Stimulated activated CD4-positive, alpha-beta T cell treated with anti-CD3 and anti-CD28 coated beads, TNF-alpha, amount 100 ng/mL, for 1 hour (primary cell): ENCODE measurements at places on chromosomes 13 and 19.

GRCh38 chr13:73235385-73235784 lies 176.6 kb downstream of the KLF5 start:
- DNase-seq, result no peak

GRCh38 chr19:45307361-45307760 lies 15.3 kb downstream of the CKM start:
- no peak for DNase-seq

- DNase-seq, result no peak
Measured at GRCh38 chr13:112634102-112634501, 46.1 kb upstream of the TUBGCP3 start.

GRCh38 chr19:51786646-51787494 lies 8.1 kb upstream of the FPR3 start:
- no peak for DNase-seq

- no peak for DNase-seq
Measured at GRCh38 chr19:47545061-47545948, 27.6 kb downstream of the ZNF541 start.

DNA sequence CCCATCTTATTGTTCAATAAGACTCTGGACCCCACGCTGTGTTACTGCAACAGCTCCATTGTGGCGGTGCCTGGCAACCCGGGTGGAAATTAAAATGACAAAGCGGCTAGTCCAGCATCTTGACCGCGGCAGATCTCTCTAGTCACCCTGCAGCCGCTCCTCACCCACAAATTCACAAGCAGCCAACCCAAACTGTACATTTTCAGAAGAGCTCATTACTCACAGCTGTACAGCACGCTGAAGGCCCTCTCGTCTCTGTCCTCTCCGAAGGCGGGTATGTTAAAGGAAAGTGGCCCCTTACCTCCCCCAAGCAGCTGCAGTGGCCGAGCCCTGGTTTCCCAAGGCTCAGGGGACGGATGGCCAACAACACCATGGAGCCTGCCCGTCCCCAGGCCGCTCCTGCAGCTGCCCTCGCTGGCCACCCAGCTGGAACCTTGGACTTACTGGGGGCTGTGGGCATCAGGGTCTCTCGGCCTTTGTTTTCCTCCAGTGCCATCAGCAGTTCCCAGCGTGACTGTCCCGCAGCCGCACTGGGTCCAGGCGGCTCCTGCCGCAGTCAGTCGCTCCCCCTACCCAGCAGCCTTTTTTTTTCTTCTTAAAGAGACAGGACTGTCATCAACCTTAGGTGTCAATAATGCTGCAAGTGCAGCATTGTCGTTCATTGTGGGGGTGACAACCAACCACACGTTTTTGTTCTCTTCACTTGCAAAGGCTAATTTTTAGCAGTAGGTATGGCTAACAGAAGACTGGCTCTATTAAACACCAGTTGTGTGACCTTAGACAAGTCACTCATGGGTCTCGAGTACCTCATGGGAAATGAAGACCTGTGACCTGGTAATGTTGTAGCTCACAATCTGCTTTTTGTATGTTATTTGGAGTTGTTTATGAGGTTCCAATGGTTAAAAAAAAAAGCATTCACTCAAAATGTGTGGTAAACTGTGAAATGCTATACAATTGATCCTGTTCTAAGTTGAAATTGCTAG lies at the start of gene SACS:
TSS of gene SACS (minus strand) at position 532 of the 983 bp plus-strand sequence. CDS start 22,463 bp downstream, outside the sequence.
- no peak for DNase-seq

DNA sequence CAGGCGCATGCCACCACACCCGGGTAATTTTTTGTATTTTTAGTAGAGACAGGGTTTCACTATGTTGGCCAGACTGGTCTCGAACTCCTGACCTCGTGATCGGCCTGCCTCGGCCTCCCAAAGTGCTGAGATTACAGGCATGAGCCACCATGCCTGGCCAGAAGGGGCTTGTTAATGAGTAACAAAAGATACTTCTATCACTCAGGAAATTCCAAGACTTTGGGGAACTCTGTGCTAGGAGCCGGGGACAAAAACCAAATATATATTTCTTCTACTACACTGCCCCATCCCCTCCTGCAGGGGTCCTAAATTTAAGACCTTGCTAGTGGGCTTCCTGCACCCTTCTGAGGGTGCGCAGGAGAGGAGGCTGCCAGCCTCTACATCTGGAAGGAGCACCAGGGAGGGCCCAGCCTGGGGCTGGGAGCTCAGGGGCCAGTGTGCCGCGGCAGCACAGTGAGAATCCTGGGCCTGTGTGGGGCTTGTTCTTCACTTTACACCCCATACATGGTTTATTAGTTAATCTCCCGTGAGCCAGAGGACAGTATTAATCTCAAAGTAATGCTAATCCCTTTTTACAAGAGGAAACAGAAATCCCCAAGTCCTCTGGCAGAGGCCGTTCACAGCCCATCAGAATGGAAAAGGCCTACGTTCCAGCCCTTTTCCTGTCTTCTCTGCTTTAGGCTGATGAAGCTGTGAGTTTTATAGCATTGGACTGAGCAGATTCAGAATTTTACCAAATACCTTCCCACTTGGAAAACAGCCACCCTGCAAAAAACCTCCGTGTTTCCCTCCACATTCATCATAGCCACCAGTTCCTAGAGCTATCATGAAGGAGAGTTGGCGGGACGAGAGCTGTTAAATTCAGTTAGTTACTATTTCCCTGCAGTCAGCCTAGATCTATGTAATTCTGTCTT lies 44.4 kb upstream of the NPAS1 start:
- DNase-seq, result no peak

DNA sequence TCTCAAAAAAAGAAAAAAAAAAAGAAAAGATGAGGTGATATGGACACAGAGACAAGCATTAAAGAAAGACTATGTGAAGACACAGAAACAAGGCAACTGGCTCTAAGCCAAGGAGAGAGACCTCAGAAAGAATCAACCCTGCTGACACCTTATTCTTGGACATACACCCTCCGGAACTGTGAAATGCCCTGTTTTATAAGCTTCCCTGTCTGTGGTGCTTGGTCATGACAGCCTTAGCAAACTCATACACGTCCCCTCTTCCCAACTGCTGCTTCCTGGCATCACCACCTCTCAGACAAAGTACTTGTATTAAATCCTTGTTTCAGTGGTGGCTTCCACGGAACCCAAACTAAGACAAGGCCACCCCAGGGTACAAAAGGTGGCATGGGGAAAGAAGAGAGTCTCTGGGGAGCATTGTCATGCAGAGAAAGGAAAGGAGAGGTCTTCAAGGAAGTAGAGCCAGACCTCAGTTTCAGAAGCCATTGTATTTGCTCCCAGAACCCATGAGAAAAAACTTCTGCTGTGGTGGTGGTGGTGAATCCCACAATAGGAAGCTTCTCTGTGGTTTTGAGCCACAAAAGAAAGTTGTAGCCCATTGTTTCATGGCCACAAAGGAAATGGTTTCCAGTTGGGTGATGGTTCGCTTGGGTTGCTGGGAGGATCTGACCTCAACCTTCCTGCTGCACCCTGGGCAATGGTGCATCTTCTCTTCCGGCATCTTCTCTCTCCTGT lies 16.3 kb upstream of the TSPAN16 start:
- no peak for DNase-seq

GRCh38 chr13:108573455-108573854 lies 56.0 kb upstream of the MYO16 start:
- no peak for DNase-seq

DNA sequence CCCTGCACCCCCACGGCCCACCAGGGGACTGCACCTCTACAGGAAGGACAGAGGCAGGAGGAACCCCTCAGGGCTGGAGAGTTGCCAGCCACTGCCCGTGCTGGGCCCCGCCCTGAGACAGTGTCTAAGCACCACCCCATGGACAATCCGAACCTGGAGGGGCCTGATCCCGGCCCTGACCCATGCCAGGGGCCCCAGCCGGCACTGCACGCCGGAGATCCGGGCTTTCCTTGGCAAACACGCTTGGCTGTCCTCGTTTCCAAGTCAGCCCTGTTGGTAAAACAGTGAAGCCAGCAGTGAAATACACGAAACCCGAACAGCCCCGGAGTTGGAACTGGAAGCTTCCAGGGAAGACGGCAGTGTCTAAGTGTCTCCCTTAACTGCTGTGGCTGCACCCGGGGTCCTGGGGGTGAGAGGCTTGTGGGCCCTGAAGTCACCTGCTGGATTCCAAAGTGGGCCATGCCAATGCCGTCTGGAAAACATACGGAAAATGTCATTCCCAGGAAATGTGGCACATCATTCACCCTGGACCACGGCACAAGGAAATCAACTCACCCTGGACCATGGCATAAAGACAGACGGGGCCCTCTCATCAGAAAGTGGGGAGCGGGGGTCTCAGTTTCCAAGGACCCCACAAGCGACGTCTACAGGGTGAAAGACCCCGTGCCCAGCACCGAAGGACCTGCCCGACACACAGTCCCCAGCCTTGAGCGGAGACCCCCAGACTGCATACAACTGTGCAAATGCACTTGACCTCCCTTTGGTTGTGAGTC lies 30.9 kb downstream of the RASA3 start:
- no peak for DNase-seq

GRCh38 chr19:40332669-40333068 lies 15.5 kb downstream of the C19orf47 start:
- no peak for DNase-seq

DNA sequence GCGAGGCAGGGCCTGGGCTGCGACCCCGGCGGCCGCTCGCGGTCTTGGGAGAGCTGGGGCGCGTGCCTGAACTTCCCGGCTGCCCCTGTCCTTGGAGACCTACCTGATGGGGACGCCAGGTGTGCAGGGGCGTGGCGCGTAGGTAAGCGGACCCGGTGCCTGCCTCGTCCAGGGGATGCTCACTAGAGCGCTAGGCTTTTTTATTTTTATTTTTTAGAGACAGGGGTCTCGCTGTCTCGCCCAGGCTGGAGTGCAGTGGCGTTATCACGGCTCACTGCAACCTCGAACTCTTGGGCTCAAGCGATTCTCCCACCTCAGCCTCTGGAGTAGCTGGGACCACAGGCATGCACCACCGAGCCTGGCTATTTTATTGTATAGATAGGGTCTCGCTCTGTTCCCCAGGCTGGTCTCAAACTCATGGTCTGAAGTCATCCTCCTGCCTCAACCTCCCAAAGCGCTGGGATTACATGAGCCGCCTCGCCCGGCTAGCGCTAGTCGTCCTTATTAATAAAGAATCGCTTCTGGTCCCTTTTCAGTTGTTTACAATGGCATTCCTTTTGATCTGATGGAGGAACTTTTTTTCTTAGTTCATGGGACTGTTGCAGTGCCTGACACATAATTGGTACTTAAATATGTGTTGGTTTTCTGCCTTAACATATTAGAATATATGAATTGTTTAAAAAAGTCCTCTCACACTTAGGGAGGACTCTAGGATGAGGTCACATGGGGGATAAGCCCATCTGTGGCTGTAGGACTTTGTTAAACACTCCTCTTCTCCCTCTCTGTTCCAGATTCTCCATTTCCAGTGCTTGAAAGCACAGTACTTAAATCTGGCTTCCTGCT lies 812 bp downstream of the DPY19L3 start:
- no peak for DNase-seq

DNA sequence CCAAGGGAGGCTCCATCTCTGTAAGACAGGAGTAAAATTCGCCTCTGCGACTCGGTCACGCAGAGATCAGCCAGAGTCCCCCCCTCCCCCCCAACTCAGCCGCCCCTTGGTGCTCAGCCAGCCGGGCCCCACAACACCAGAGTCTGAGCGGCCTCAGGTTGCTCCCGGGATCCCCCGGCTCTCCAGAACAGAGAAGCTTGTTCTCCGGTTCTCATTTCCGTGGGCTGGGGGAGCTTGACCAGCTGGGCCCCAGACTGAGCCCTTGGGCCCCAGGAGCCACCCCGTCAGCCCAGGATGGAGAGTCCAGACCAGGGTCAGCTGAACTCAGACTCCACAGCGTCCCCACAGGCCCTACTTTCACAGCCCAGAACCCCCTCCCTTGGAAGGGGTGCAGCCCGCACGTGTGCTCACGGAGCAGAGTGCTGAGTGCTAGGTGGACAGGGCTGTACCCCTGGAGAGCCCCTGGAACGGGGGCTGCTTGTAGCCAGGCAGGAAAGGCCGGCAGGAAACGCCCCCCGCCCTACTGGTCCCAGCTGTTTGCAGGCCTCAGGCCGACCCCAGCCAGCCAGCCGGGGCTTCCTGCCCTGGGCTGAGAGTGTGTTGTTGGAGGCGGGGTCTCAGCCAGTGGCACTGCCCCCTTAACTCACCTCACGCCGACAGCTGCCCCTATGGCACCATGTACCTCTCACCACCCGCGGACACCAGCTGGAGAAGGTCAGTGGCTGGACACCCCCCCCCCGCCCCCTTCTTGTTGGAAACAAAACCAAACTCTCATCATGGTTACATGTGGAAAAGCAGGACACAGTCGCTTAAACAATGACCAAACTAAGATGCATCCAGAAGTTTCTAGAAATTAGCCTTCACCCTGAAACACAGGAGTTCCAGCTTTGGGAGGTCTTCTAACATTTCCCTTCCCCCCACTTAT lies 44.4 kb downstream of the COMP start:
- DNase-seq, result no peak

DNA sequence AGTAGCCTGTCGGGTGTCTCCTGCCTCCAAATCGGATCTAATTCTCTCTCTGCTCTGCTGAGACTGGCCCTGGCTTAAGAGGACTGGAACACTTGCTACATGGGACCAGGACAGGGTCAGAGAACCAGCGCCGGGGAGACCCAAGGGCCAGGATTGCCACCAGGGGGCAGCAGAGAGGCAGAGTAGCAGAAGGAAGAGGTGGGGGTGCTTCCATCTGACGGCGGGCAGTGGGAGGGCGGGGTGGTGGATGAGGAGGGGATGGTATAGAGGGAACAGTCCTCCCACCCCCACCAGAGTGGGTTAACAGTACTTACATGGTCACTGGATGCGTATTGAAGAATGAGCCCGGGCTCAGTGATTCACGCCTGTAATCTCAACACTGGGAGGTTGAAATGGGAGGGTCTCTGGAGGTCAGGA lies 11.9 kb downstream of the SELENOW start:
- DNase-seq, result peak; percentile 87

DNA sequence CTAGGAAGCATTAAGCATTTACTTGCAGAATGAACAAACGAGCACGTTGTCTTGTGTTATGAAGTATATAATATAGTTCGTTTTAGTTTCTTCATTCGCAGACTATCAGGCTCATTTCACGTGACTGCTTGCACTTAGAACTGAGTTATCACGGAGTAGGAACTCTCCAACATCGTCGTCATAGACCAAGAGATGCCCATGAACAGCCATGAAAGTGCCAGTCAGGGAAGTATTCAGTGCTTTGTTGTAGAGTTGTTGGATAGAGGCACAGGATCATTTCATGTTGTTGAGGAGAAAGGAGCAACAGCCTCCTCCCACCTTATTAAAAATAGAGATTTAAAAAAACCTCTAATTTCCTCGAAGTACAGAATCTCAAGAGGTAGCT lies 977 bp upstream of the IL17D start:
- DNase-seq, result no peak

DNA sequence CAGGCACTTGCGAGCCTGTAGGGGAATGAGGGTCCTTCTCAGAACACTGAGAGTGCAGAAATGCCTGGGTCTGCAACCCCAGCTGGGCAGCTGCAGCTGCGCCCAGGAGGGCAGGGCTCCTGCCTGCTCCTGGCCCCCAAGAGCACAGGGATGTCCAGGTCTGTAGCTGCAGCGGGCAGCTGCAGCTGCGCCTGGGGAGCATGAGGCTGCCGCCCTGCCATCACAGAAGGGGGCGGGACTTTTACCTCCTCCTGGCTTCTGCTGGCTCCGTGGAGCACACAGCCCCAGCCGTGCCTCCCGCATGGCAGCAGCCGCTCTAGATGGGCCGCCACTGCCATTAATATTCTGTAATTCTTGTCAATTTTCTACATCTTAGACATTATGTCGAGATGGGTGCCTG lies 17.8 kb downstream of the CPB2 start:
- DNase-seq, result no peak

GRCh38 chr19:50928831-50929230 lies 17.6 kb upstream of the KLK4 start:
- DNase-seq, result no peak
